ENCODE measurements at places on chromosomes 7 and 10.

GRCh38 chr7:141073641-141074161 lies at the start of gene TMEM178B:
Gene TMEM178B, plus strand, starts transcription at chr7:141074064.
- DNase-seq = no peak

GRCh38 chr10:101828766-101829551 lies 10.7 kb upstream of the OGA start:
- DNase-seq = no peak

DNA sequence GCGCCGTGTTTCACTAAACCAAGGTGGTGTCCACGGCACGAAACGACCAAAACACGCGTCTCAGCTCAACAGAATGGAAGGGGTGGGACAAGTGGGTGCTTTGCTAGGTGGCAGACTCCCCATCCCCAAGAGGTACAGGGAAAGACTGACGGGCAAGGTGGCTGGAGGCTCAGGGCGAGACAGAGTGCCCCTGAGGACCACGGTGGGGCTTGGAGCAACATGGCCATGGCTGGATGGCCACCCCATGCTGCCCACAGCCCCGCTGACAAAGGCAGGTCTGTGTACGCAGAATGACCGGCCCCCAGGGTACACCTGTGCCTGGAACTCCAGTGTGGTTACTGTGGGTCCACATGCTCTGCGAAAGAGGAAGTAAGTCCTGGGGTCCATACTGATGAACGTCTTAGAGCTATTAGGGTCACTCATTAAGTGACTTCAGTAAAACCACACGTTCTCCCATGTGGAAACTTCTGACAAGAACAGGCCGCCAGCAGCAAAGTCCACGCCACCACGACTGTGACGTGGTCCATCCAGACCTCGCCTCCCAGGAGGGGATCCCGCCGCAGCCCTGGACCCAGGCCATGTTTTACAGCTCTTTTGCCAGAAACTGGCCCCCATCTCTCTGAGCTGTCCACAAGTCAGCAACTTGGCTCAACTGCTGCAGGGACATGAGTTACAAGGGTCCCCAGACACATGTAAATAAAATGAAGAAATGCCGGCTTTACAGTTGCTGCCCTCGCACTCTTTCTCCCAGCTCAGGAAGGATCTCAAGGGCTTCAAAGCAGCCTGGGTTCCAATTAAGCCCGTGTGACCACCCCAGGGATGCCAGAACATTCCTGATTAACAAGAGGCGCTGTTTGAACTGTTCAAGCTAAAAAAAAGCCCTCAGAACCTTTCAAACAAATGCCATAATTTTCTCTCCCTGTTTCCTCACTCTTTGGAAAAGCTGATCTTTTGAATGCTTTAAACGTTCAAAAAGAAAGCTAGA lies 66.8 kb downstream of the MAD1L1 start:
- DNase-seq = no peak

GRCh38 chr10:92366412-92367021 lies 75.5 kb downstream of the MARCHF5 start:
- DNase-seq = no peak

DNA sequence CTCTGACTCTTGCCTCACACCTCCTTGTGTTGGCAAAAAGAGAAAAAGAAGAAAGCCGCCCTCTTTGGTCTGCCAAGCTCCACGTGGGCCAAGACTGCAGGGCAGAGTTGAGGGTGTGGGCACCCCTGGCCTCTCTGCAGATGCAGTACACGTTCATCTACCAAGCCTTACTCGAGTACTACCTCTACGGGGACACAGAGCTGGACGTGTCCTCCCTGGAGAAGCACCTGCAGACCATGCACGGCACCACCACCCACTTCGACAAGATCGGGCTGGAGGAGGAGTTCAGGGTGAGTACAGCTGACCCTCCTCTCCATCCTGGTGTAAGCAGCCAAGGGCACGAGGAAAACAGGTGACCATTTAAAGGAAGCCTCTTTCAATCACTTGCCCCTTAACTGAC lies 56.1 kb downstream of the MKI67 start:
- DNase-seq = no peak

- no peak for DNase-seq
These were observed 105.4 kb upstream of the LYZL1 start for GRCh38 chr10:29183301-29183945.

DNA sequence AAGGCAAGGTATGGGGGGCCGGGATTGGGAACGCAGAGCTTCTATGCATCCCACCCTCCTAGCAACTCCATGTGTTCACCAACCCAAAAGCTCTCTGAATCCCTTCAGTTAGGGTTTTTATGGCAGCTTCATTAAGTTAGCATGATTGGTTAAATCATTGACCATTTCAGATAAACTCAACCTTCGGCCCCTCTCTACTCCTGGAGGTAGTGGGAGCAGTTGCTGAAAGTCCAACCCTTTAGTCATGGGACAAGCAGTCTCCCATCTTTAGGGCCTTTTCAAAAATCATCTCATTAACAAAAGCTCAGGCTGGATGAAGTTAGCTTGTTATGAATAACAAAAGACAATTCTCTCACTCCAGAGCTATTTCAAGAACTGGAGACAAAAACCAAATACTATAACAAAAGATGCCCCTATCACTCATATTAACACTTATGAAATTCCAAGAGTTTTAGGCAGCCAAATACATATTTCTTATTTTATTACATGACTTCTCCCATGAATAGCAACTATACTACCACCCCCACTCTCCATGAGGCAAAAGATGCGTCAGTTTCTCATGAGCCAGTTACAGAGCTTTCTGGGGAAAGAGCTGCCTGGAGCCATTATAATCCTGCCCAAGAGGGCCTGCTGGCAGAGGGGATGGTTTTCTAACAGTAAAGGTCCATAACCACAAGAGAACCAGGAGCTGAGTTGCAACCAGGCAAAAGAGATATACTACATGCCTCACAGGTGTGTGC lies 44.6 kb downstream of the SLC16A12 start:
- DNase-seq = no peak

GRCh38 chr10:102652170-102652916 lies 8.1 kb downstream of the TRIM8 start:
- no peak for DNase-seq

GRCh38 chr7:158947627-158948026 lies 91.3 kb downstream of the DYNC2I1 start:
- no peak for DNase-seq

DNA sequence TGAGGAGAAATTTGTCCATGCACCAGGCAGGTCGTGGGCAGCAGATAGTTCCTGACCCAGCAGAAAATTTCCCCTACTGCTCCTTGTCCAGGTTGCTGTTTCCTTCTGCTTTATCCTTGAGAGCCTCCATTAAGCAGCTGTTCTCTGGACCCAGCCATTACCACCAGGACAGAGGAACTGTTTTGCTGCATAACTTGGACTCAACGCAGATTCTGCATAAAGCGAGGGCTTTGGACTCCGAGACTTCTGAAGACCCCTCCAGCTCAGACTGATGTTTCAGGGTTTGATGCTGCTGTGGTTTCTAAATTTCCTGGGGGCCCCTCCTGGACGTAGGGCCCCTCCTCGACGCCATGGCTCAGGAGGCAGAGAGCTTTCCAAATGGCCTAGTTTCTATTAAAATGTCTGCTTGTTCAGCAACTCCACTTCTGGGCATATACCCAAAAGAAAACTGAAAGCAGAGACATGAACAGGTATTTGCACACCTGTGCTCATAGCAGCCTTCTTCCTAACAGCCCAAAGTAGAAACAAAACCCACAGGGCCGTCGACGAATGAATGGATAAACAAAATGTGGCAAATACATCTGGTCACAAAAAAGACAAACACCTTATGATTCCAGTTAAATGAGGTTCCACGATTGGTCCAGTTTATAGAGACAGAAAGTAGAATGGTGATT lies 28.3 kb upstream of the LMTK2 start:
- DNase-seq = no peak

- no peak for DNase-seq
These were observed 81.6 kb upstream of the ICA1 start for GRCh38 chr7:8343556-8343955.

DNA sequence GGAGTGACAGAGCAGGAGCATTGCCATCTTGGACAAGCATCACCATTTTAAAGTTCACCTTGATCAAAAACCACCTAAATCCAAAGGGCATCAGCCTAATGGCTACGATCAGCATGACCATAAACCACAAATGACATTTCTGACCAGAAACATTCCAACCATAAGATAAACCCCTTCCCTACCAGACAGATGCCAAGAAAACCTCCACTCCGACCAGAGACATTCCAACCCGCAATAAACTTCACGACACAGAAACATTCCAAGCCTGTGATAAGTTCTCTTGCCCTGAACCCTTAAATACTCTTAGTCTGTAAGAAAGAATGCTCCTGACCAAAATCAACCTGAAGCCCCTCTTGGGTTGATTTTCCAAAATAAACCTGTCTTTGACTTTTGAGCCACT lies 606.9 kb downstream of the POM121L12 start:
- DNase-seq = no peak

DNA sequence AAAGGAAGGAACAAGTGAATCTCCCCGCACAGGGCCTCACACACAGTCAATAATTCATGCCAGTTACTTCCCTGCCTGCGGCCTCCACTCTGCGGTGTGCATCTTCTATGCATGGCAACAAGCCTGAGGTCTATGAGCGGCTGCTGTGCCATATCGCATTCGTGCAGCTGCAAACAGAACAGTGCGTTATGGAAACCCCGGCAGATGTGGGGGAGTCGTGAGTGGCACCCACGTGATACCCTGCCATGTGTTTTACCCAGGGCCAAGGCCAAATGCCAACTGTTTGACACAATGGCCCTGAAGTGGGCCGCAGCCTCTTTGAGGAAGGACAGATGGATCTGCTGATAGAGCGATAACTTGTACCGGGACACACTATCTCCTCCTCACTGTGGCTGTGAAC lies 13.4 kb downstream of the TNS3 start:
- no peak for DNase-seq

DNA sequence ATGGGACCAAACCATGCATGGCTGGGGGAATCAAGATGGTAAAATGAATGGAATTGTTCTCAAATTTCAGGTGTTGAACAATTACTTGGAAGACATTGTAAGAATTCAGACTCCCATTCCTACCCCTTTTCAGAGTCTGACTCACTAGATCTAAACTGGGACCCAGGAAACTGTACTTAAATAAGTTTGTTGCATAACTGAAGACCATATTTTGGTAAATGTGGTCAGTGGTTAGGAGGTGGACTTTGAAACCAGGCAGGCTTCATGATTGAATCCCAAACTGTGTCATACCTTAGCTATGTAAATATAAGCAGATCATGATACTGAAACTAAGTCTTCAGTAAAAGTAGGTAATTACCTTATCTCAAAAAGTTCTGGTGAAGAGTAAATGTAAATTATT lies 41.7 kb downstream of the ZWINT start:
- no peak for DNase-seq

- peak; percentile 23 for DNase-seq
These were observed 435.8 kb upstream of the MGMT start for GRCh38 chr10:129030996-129031843.

- no peak for DNase-seq
These were observed 63.3 kb upstream of the PAPSS2 start for GRCh38 chr10:87596351-87596750.

GRCh38 chr7:116736927-116737715 lies 65.1 kb downstream of the MET start:
- no peak for DNase-seq

DNA sequence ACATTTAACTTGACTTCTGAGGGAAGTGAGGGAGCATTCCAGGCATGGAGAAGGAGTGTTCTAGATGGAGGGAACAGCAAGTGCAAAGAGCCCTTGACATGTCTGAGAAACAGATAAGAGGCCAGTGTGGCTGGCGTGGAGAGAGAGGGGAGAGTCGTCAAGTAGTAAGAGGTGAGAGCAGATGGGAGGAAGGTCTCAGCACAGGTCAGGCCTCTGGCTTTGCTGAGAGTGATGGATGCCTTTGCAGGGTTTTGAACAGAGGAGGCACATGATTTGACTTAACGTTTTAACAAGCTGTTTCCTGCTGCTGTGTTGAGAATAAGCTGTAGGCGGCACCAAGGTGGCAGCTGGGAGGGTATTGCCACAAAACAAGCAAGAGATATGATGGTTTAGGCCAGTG lies 97.2 kb downstream of the KAT6B start:
- DNase-seq = no peak

All from stimulated activated CD8-positive, alpha-beta memory T cell treated with anti-CD3 and anti-CD28 coated beads, Interleukin-15, amount 100 ng/mL, for 48 hours (primary cell).